Lower leg skin (tissue), 4 donors: ENCODE measurements at places on chromosomes 1 and 21.

GRCh38 chr1:98306517-98307089 is 354.9 kb upstream of the SNX7 start:
- no peak for DNase-seq

- no peak for DNase-seq
These were observed 7.8 kb upstream of the ZNF691 start for GRCh38 chr1:42838482-42839190.

DNA sequence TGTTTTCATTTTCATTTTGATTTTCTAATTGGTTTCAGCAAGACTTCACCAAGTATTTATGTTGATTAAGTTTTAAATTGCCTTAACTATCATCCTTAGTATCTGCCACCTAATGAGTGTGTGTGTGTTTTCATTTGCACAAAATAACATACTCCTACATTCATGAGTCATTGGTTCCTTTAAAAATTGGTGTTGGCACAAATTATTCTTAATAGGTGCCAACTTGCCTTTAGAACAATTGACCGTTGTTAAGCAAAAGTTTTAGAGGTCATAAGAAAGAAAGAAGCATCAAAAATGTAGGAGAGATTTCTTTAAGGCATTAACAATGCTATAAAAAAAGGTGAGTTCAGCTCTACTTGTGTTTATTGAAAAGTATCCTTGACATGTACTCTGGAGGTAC is 77.5 kb downstream of the FNBP1L start:
- no peak for DNase-seq

DNA sequence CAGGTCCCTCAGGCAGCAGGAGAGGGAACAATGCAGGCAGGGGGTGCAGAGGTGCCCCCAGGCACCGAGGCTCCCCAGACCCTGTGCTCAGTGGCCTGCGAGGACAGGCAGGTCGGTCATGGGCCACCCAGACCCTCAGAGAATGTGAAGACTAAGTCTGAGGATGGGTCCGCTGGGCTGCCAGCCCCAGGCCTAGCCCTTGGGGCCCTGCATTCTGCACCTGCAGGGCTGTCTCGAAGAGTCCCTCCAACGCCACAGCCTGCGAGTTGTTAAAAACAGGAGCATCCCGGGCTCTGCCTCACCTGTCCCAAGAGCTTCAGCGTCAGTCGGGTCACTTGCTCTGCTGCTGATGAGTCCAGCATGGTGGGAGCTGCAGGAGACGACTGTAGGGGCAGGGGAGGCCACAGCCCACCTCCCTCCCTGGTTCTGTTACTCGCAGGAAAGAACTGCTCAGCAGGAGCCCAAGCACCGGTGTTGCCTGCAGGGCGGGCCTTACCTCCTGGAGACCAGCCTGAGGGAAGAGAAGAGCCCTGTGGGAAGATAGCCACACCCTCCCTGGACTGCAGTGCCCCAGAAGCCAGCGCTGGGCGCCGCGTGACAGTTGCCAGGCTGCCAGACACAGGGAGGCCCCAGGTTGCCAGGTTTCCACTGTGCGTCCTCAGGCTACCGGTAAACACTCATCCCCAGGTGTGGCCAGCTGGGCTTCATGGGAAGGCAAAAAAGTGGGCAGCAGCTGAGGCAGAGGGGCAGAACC is 5.8 kb downstream of the C21orf58 start:
- no peak for DNase-seq

DNA sequence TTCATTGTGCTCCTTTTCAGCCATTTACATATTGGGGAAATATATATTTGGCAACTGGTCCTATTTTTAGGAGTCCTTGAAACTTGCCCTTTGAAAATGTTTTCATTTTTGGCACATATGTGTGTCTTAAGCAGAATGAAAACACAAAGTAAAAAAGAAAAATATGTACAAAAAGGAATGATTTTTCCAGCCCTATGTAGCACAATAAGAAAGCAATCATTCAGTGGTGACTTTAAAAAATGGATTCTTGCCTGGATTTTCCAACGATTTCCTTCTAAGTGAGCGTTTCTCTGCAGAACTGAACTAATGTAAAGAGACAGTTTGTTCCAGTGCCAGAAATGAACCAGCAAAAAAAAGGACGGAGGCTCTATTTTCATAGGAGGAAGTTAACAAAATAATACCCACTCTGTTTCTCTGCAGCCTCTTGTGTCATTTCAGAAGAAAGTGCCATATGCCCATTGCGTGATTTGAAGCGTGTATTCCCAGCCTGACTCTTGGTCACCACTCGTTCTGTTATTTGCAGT is 340.1 kb downstream of the SETD4 start:
- no peak for DNase-seq

DNA sequence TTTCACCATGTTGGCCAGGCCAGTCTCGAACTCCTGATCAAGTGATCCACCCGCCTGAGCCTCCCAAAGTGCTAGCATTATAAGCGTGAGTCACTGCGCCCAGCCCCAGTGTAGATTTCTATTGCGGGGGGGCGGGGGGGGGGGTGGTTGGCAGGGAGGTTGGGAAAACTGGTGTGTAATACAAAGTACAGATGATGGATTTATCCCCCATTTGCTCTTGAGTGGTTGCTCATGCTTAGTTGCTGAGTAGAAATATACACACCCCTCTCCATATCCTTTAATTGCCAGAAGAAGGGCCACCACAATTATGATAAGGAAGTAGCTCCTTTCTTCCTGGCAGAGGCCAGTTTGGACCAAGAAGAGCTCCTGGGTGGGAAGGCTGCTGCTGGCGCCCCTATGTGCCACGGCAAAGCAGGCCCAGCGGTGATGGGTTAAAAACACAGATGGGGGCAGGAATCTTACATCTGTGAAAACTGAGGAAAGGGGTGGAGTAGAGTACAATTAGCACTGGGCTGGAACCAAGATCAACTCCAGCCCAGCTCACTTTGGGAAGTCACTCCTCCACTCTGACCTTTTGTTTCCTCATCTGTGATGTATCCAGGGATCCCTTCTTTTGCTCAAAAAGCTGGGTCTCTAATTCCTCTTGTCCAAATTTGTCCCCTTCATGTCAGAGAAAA is 55.2 kb downstream of the MRPL37 start:
- DNase-seq: no peak

DNA sequence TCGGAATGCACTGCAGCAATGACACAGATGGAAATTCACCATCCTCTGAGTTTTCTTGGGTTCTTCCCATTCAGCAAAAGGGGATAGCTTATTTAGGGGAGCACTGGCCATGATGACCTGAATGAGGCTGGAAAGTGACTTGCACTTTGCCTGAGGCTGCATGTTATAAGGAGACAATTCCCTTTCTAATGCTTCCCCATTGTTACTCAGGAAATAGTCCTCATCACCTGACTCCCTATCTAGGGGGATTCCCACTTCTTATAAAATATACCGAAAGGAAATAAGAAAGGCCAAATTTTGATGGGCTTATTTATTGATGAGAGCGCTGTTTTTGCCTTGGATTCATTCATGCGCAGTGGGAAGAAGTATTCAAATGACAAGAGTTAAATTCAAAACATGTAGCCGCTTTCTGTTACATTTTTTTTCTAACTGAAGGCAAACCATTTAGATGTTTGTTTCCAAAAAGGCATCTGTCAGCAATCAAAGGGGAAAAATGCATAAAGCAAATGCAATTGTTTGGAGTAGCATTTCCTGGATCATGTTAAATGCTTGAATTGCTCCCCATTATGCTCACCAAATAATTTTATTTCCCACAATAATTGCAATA is 220.3 kb upstream of the NFIA start:
- no peak for DNase-seq
